ENCODE measurements at places on chromosomes 1 and 21.

- DNase-seq, result no peak
Observed at GRCh38 chr1:61442544-61442943, 282.4 kb downstream of the TM2D1 start.

- DNase-seq, result no peak
Observed at GRCh38 chr1:197807216-197807615, 31.9 kb upstream of the DENND1B start.

- no peak for DNase-seq
Observed at GRCh38 chr1:37836788-37837187, 22.6 kb downstream of the MTF1 start.

GRCh38 chr1:73176902-73177301, 894.6 kb upstream of the NEGR1 start:
- no peak for DNase-seq

DNA sequence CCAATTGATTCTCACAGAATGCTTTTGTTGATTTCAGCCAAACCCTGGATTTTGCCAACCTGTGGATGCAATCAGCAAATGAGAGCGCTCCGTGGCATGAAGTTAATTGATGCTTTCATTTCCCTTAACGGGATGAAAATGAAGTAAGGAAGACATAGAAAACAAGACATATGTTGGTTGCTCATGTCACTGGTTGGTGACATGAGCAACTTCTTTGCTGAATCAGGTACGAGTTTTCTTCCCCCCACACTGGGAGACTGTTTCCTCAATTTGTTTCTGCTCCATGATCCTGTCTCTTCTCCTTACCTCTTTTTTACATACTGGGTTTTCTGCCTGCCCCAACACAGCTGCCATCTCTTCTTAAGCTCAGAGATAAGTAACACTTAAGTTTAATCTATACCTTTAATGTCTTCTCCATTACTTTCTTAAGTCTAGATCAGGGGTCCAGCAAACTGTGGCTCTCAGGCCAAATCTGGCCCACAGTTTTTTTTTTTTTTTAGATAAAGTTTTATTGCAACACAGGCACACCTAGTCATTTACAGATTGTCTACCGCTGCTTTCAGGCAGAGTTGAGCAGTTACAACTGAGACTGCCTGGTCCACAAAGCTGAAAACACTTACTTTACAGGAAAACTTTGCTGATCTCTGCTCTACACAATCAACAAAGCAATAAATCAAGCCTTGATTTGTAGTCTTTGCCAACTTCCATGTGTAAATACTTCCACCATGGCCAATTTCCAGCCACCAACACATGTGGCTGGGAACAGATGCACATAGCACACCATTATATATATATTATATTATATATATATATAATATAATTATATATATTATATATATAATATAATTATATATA, 13.3 kb downstream of the GPR157 start:
- no peak for DNase-seq

- DNase-seq, result no peak
Observed at GRCh38 chr1:170397061-170397460, 134.9 kb upstream of the GORAB start.
